Mammary epithelial cell (primary cell): ENCODE measurements at places on chromosomes 12 and 14. TPM values are rescaled to one million over a fixed set of nuclear protein-coding genes. Genes with fewer than 3 reads are reported as not detected.

DNA sequence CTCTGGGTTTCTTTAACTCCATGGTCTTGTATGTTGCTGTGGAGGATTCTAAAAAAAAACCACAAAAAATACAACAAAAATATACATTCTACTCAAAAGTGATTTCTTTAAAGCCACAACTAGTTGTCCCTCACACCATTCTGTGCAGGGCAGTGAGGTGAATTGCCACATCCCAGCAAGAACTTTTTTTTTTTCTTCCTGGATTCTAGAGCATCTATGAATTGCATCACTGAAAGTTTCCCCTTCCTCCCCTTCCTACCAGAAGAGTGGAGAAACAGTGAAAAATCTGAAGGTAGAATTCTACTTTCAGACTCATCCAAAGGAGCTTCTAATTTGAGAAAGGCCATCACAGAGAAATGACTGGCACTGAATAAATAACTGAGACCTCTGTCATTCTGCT, 395.3 kb downstream of the AEBP2 start:
- no peak for DNase-seq

GRCh38 chr12:3227076-3227975, 150.1 kb downstream of the TSPAN9 start:
- no peak for DNase-seq

GRCh38 chr12:15689751-15690191, 99.4 kb downstream of the EPS8 start:
- peak; percentile 8 for DNase-seq

DNA sequence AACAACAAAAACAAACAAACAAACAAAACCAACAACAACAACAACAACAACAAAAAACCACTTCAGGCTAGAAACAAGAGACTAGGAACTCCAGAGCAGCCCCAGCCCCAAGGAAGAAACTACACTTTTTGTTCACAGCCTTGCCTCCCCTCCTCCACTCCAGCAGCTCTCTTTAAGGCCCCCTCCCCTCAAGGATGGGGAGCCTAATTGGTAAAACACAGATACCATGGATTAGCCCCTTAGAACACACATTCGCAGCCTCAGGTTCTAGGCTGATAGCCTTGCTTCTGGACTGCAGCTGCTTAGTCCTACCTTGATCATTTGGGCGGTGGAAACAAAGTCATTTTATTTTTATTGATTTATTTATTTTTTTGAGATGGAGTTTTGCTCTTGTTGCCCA, 11.9 kb upstream of the AVIL start:
- no peak for DNase-seq

GRCh38 chr12:98464190-98464589, 51.2 kb upstream of the TMPO start:
- peak; percentile 47 for DNase-seq

- no peak for DNase-seq
Measured at GRCh38 chr12:25883026-25883916, 75.2 kb upstream of the RASSF8 start.

- DNase-seq: no peak
Measured at GRCh38 chr12:131941987-131942341, 7.8 kb upstream of the EP400 start.

- DNase-seq: no peak
Measured at GRCh38 chr12:131493068-131493826, 217.6 kb upstream of the SFSWAP start.

- no peak for DNase-seq
Measured at GRCh38 chr12:94786906-94787305, 136.5 kb upstream of the TMCC3 start.

- DNase-seq: no peak
Measured at GRCh38 chr12:1530592-1531152, 63.7 kb downstream of the FBXL14 start.

DNA sequence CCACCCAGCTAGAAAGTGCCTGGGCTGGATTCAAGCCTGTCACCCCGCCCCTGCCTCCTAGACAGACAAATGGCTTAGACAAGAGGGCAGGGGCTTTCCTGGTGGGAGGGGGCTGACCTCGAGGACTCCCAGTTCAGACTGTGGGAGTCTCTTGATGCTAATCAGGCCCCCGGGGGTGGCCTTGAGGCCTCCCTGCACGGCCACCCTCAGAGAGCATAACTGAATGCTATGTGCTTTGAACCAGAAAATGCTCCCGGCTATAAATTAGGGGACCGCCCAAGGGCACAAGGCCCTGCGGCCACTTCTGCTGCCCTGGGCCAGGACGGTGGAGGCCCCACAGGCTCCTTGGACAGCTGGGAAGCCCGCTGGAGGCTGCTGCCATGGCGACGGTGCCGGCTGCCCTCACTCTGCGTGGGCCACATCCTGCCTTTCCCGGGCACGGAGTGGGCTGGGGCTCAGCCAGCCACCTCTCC, 111.0 kb upstream of the NCOR2 start:
- no peak for DNase-seq

- no peak for DNase-seq
Measured at GRCh38 chr14:24334431-24335291, at the start of gene ADCY4. Gene ADCY4 (minus strand): TSS chr14:24335071. CDS start chr14:24334652, 419 bp downstream.

- DNase-seq: no peak
Measured at GRCh38 chr12:3456809-3457208, 34.2 kb upstream of the PRMT8 start.

DNA sequence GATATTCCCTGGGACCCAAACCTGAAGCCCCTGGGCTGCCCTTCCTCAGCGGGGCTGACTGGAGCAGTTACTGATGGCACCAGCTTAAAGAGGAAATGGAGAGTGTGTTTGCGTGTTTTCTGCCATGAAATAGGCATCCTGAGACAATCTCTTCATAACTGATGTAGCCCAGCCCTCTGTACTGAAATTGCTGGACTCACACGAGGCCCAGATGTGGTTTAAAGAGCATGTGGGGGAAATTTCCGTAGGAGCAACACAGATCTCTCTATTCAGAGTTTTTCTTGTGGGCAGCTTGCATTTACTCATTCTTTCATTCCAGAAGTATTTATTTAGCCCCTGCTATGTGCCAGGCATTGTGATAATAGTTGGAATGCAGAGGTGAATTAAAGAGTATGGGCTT, 782.1 kb upstream of the TBX3 start:
- no peak for DNase-seq

DNA sequence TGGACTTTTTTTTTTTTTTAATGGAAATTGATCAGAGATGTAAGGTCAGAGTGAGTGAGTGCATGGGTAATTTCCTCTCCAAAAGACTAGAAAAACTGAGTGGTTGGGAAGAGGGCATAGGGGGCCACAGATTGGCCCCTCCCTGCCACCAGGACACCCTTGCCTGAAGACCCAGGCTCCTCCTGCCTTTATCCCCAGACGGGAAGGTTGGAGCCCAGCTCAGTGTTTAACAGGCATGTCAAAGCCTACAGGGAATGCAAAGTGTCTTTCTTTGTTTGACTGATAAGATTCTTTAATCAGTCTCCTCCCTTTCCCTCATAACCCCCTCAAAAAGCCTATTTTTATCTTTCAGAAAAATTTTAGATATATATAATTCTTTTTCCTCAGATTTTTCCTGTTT, 50.3 kb downstream of the IRAK3 start:
- DNase-seq: no peak

DNA sequence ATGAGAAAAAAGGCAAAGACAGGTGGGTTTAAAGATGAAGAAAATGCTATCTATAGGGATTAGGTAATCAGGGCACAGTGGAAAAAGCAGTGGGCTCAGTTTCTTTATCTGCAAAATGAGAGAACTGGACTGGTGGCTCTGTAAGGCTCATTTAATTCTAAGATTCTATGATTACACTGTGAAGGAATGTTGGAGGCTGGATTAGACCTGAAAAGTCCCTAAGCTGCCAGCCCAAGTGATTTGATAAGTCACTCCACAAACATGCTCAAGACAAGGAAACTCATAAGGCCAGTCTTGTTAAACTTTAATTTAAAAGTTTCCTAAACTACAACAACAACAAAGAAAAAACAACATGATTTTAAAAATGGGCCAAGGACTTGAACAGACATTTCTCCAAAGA, 75.1 kb downstream of the DCAF5 start:
- DNase-seq: peak; percentile 80

GRCh38 chr12:116784238-116784612, 46.1 kb downstream of the RNFT2 start:
- DNase-seq: no peak

GRCh38 chr12:111038941-111039340, 118.6 kb upstream of the MYL2 start:
- DNase-seq: no peak

DNA sequence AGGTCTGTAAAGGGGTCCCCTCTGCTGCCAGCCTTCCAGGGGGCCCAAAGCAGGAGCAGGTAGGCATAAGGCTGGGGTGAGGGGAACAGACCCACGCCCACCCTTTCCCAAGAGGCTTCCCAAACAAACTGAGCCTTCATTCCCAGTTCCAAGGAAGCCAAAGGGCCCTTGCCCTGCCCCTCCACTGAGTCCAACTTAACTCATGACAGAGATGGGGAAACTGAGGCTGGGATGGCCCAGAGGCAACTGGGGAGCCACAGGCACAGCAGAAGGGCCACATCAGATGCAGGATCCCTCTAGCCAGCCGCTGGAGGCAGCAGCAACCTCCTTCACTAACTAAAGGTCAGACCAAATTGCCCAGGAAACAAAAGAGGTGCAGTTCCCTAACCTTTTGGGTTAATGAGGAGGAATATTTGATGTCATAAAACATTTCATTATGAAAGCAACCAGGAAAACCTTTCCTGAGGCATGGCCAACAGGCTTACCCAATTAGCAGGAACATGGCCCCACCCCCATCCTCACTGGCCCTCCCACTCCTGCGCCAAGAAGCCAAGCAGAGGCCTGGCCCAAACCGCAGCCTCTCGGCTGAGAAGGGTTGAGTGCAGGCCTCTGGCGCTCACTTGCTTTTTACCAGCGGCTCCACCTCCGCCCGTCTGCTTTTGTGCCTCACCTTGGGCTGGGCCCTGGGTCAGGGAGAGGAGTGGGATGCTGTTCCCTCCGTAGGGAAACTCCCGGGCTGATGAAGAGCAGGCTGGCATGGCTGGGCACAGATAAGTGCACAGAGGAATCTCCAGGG, 293.5 kb upstream of the RTL1 start:
- DNase-seq: no peak

DNA sequence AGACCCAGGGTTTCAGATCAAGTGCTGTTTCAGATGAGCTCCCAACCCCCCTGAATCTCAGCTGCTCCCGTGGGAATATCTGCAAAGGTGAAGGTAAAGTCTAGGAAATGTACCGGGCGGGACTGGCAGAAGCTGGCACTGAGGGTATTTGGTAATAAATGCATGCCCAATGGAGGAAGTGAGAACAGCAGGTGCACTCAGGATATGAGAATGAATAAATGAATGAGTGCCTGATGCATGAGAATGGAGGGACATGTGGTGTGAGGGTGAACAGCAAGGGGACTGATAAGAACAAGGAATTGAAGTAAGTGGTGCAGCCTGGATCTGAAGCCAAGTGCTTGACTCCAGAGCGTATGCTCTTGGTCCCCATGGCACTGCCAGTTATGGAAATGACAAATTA, 11.6 kb downstream of the RAPGEF3 start:
- no peak for DNase-seq

DNA sequence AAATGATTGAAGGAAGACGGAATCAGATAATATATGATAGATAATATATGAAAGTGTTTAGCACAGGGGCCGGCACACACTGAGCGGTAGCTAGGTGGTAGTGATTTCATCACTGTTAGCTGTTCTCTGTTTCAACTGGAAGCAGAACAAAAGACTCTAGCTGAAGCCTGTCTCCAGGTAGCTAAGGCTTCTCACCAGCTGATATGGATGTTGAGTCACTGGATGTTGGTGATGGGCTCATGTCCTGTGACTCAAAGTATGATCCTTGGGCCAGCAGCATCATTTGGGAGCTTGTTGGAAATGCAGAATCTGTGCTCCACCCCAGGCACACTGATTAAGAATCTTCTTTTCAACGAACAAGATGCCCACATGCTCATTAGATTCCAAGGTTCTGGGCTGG, 21.7 kb upstream of the KCNA5 start:
- peak; percentile 49 for DNase-seq

Gene HEBP1
- total RNA-seq: 36.1 and 36.5 TPM in 2 replicates

Gene GPR162
- total RNA-seq: 0.17 TPM

Gene TC2N
- 21.1 and 29.6 TPM in 2 replicates for total RNA-seq

Gene CPM
- 0.50 TPM for total RNA-seq

Gene BEGAIN
- 6.8 TPM for total RNA-seq

Gene LPAR5
- total RNA-seq: not detected

Gene TAS2R13
- total RNA-seq: 3.3 TPM

Gene ITGA5
- total RNA-seq: 86.6 and 128 TPM in 2 replicates

Gene TGFB3
- total RNA-seq: 2.0 TPM

Gene INHBE
- total RNA-seq: 1.0 TPM

Gene BIN2
- not detected for total RNA-seq

Gene CEP290
- 20.5 TPM for total RNA-seq

Gene PGF
- total RNA-seq: 16.5 TPM

Gene CAPZA3
- total RNA-seq: not detected in 2 replicates

Gene SSTR1
- total RNA-seq: under 0.01 TPM
